ENCODE measurements at places on chromosomes 4 and X.

GRCh38 chr4:123248085-123248659, 148.4 kb upstream of the SPRY1 start:
- no peak for DNase-seq

DNA sequence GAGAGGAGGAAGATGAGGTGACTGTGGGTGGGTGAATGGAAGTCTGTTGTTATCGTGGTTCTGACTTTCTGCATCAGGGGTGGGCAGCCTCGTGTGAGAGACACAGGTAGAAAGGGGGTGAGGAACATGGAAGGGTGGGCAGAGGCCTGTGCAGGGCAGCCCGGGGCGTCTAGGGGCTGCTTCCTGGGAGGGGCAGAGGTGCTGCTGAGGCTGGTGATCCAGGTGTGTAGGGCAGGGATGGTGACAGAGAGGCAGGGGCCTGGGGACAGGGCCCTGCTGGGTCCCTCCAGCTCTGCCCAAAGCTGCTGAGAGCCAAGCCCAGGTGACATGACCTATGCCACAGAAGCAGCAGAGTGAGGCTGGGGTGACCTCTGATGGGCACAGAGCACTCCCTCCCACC, 89.7 kb upstream of the C4orf50 start:
- DNase-seq = no peak

DNA sequence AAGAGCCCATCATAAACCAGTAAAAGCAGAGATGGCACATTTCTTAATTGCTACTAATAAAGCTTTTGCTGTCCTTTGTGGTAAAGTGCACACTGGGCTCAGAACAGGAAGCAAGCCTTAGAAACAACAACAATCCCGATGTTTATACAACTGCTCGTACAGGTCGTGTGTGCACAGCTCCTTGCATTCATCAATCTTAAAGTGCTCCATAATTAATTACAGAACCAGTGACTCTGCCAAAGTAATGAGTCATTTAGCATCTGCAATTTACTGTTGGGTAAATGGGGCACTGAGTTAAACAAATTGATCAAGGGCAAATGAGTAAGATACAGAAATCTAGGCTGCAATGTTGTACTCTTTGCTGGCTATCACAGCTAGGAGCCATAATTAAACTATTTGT, 61.3 kb upstream of the TXK start:
- no peak for DNase-seq

- no peak for DNase-seq
Measured at GRCh38 chr4:187065396-187065795, 341.7 kb upstream of the FAT1 start.

GRCh38 chrX:133587071-133587470, 171.8 kb upstream of the GPC4 start:
- no peak for DNase-seq

DNA sequence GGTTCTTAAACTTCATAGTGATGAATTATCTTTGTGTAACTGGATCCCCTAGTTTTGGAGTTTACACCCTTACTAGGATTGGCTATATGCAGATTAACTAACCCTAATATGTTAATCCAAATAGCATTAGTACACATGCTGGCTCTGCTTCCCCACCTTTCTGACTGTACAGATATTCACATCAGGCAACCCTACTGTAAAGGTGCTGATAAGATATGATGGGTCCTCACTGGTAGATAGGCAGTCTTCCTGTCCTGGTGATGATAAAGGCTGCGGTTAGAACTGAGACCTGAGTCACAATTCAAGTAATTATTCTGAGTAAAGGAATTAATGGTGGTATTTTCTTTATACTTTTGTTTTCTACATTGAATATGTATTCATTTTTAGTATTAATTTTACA, 118.6 kb downstream of the COL4A5 start:
- no peak for DNase-seq

DNA sequence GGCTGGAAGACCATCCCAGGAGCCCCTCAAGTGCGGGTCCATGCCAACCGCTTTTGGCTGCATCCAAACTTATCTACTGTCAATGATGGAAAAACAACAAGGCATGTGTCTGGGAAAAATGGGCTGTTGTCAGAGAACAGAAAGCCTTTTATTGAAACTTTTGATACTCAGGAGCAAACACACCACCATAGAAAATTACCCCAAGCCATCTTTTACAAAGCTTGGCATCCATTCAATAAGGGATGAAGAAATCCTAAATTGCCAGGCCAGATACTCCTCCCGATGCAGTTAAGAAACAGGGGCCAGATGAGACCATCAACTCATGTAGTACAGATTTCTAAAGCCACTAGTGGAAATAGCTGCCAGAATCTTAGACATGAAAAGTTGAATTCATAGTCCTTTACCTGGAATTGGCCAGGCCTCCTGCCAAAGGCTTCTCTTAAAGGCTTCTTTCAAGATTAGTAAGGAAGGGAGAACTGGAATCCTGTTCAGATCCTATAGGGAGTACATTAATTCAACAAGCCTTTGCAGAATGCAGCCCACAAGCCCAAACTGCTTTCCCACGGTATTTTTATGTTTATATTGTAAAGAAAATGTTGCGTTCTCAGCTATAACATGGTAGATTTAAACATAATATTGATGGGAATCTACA, 145.4 kb upstream of the MAP3K15 start:
- DNase-seq = no peak

- no peak for DNase-seq
Measured at GRCh38 chr4:53039741-53040458, 177.8 kb downstream of the RASL11B start.

- no peak for DNase-seq
Measured at GRCh38 chr4:133594390-133595207, 445.5 kb downstream of the PCDH10 start.

- no peak for DNase-seq
Measured at GRCh38 chr4:39497909-39498726, 29.1 kb downstream of the UGDH start.

DNA sequence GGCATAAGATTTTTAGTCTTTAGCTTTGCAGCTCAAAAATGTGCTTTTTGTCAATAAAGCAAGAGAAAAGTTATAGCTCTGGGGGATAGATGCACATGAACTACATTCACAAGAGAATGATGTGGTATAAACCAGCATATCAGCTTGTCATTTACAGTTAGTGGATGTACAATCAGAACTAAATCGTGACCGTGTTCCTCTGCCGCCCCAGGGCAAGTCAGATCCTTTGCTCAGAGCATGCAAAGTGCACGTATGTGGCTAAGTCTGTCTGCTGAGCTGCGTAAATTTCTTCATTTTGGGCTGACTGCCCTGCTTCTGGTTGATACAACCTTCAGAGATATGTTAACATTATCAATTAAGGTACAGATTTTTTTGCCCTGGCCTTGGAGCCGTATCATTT, 9.3 kb downstream of the PGM2 start:
- DNase-seq = no peak

Data from NCI-H187 (cell line).